Natural killer cell treated with Interleukin-12 subunit alpha and Interleukin-12 subunit beta and Interleukin-15 and Interleukin-18, amount 100 ng/mL, for 72 hours (primary cell): ENCODE measurements at places on chromosomes 7 and 10. TPM values are rescaled to one million over a fixed set of nuclear protein-coding genes. Genes with fewer than 3 reads are reported as not detected.

SLC39A12 gene
- total RNA-seq = not detected

SFRP4 gene
- not detected for total RNA-seq

GPRIN2 gene
- not detected for total RNA-seq

GRCh38 chr7:118041251-118041878 lies 142.6 kb upstream of the LSM8 start:
- H3K36me3 ChIP-seq = no peaks in the 10 kb centered on the region
- H3K27me3 ChIP-seq = no peaks in the 10 kb centered on the region
- no peak overlapping the region for H3K4me3 ChIP-seq
- no peak overlapping the region for H3K27ac ChIP-seq

GRCh38 chr7:106347229-106347833 lies 62.5 kb upstream of the NAMPT start:
- DNase-seq = no peak
- peaks cover 5% of the 10 kb centered on the region for H3K27me3 ChIP-seq
- peaks cover 54% of the 10 kb centered on the region for H3K36me3 ChIP-seq

- H3K4me3 ChIP-seq = peak overlapping the region; percentile 83
- peaks cover 20% of the 10 kb centered on the region for H3K27me3 ChIP-seq
- peaks cover 12% of the 10 kb centered on the region for H3K36me3 ChIP-seq
- H3K27ac ChIP-seq = no peak overlapping the region
- peaks cover 40% of the 10 kb centered on the region for H3K4me1 ChIP-seq
- no peak for DNase-seq
Observed at GRCh38 chr10:101780187-101780817, 2.9 kb downstream of the NPM3 start.

OGDHL gene
- total RNA-seq = not detected

GRCh38 chr7:44622342-44623151 lies 16.1 kb downstream of the OGDH start:
- no peak for DNase-seq
- H3K4me1 ChIP-seq = peaks cover 63% of the 10 kb centered on the region
- H3K27ac ChIP-seq = peak overlapping the region; percentile 80
- no peaks in the 10 kb centered on the region for H3K36me3 ChIP-seq
- peak overlapping the region; percentile 71 for H3K4me3 ChIP-seq

DNA sequence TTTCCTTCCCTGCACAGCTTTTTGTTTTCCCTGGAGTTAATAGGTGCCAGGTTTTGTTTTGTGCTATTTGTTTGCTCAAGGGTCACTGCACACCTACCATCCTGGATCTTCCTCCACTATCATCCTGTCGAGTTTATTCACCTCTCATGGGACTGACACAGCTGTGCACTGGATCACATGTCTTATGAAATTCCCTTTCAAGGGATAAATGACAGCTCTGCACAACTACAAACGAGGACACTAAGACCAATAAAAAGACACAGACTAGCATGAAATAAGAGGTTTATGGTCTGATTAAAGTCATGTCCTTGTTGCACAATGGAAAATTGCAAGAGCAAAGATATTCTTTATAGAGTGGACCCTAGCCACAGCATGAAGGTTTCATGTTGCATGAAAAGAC lies 76.7 kb upstream of the SFMBT2 start:
- H3K4me1 ChIP-seq = peaks cover 66% of the 10 kb centered on the region
- H3K36me3 ChIP-seq = peaks cover 6% of the 10 kb centered on the region
- DNase-seq = no peak

DNA sequence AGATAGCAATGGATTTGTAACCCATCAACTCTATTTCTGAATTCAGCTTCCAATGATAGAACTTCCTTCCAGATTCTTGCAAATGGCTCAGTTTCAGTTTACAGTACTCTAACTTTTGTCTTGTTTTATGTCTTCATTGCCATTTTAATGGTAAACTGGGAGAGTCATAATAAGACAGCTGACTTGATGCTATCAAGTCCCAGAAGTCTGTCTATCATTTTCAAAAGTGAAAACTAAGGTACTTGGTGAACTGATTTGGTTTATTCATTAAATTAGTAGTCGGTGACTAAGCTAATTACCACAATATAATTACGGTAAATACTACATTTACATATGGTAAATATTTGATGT lies 25.0 kb downstream of the RTKN2 start:
- DNase-seq = no peak
- H3K36me3 ChIP-seq = no peaks in the 10 kb centered on the region
- peaks cover 22% of the 10 kb centered on the region for H3K4me1 ChIP-seq
- peak overlapping the region; percentile 95 for H3K27ac ChIP-seq

MACC1 gene
- 5.5 TPM for total RNA-seq

DNA sequence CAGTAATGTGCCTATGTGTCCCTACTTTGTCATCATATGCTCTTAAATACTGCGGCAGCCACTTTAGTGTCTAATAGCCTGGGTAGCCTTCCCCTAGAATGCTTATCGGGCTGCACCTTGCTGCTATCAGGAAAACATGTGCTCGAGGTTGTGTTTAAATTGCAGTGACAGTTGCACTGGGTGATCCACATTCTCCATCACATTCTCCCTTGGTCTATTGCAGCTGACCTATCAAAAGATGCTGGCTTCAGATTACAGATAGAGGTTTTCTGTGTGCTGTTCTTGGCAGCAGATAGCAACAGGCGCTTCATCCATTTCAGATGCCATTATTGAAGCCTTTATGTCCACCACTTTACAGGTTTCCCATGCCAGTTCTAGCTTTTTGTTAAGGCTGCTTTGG lies 130.1 kb upstream of the MDFIC start:
- DNase-seq = no peak
- H3K27ac ChIP-seq = no peak overlapping the region
- H3K4me1 ChIP-seq = peaks cover 4% of the 10 kb centered on the region
- no peak overlapping the region for H3K4me3 ChIP-seq

DNA sequence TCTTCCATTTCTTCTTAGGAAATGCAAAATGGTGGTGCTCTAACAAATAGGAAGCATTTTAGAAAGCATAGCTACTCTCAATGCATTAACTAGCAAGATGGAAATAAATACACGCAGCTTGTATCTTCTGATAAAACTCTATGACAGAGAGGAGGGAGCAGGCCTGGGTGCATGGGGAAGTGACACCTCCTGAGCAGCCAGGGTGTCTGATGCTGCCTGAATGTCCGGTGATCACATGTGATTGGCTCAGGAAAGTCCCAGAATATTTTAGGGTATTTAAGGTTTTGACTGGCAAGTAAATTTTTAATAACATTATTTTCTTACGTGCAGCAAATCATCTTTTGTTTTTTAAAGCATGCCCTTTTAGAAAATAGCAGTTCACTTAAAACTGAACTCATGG lies 261.0 kb upstream of the KLF6 start:
- peaks cover 16% of the 10 kb centered on the region for H3K36me3 ChIP-seq
- H3K27me3 ChIP-seq = no peaks in the 10 kb centered on the region
- H3K27ac ChIP-seq = peak overlapping the region; percentile 26
- H3K4me1 ChIP-seq = peaks cover 8% of the 10 kb centered on the region
- H3K4me3 ChIP-seq = no peak overlapping the region
- no peak for DNase-seq

DNA sequence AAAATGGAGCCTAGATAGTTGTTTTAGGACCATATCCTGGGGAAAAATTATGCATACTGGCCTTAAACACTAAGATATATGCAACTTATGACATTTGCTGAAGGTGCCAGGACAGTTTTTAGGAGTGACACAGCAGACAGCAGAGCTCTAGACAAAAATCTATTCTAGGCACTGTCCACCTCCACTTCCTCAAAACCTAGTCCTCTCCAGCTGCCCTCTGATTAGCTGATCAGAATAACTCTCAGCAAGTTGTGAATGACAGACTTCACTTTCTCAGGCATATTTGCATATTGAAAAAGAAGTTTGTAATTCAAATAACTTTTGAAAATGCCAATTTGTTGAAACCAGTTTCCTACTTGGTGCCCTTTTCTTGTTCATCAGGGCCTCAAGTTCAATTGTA lies 152.3 kb upstream of the STEAP4 start:
- H3K27me3 ChIP-seq = no peaks in the 10 kb centered on the region
- no peak for DNase-seq
- H3K27ac ChIP-seq = no peak overlapping the region
- H3K4me3 ChIP-seq = no peak overlapping the region
- H3K36me3 ChIP-seq = no peaks in the 10 kb centered on the region
- H3K4me1 ChIP-seq = no peaks in the 10 kb centered on the region

DNA sequence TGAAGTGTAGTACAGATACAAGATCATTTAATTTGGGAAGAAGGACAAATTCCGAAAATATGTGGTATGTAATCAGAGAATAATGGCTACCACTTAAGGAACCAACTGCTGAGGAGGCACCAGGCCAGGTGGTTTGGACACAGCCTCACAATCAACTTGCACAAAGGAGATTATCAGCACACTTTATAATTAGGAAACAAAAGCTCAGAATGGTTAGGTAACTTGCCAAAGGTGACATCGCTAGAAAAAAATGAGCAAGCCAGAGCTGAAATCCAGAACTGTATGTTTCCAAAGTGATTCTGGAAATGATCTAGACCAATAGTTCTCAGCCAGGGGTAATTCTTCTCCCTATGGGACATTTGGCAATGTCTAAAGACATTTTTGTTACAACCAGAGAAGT lies 36.6 kb downstream of the ERCC6 start:
- no peaks in the 10 kb centered on the region for H3K27me3 ChIP-seq
- peaks cover 9% of the 10 kb centered on the region for H3K4me1 ChIP-seq
- no peak overlapping the region for H3K27ac ChIP-seq
- H3K4me3 ChIP-seq = no peak overlapping the region
- H3K36me3 ChIP-seq = peaks cover 14% of the 10 kb centered on the region

ASAH2 gene
- total RNA-seq = 6.1 TPM

- no peaks in the 10 kb centered on the region for H3K27me3 ChIP-seq
- H3K4me1 ChIP-seq = peaks cover 13% of the 10 kb centered on the region
- no peak overlapping the region for H3K27ac ChIP-seq
- H3K36me3 ChIP-seq = no peaks in the 10 kb centered on the region
Observed at GRCh38 chr7:7965301-7965700, 3.3 kb upstream of the GLCCI1 start.

DNA sequence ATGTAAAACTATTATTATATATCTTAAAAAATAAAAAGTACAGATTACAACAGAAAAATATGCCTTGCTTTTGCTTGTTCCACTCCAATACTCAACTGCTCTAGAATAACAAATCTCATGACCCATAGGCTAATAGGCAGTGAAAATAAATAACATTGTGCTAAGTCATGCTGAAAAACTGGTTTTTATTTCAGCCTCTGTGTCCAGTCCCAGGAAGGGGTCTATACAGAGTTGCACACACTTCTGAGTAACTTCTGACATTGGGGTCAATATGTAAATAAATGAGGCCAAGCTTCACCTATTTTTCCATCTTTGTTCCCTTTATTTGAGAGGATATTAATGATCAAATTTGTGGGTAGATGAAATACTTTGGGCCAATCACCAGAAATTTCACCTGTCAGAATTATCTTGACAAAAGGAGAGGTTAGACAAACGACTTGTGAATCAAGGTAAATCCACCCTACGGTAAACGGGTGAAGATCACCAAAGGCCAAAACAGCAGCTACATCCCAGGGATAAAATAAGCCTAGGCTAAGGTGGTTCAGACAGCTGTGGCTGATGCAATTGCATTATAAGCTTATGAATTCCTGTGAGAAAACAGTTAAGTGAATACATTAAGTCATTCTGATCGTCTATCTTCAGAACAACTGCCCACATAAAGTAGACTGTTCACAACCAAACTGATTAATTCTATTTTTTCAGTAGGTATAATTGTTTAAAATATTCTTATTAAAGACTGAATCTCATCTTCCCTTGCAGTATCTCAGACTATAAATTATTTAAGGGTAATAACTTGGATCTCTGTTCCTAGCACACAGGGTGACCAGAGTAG lies 87.5 kb downstream of the UBE2H start:
- H3K27ac ChIP-seq = peak overlapping the region; percentile 77
- H3K4me1 ChIP-seq = peaks cover 42% of the 10 kb centered on the region
- no peak overlapping the region for H3K4me3 ChIP-seq

DNA sequence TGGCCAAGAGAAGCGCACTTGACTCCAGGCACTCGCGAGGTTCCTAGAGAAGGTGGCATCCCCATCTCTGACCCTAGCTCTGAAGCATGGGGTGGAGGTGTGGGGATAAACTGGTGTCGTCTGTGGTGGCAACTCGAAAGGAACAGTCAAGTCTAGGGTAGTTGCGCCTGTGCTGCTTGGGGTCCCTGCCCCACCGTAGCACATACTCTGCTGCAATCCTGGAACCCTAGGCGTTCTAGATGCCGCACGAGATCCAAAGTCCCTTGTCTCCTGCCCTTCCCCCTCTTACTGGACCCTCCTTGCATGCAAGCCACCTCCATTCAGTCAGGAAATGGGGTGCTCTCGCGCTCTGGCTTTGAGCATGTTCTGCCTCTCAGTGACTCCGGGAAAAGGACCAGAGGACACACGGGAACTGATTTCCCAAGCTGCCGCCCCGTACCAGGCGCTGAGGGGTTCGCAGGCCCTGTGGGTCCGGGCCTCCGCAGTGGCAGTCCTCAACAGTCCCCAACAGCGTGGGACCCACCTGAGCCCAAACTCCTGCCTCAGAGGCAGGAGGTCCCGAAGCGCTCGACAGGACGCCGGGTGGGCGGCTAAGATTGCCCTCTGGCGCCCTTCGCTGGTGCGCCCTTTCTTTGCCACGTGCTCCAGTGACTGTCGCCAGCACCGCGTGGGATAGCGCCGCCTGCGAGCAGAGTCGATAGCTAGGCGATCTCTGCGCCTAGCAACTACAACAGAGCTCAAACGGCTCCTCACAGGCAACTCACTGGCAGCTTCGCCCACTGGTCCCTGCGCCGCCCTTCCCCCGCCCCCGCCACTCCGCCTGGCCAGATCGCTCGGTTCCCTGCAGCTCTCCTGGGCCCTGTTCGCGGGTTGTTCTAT lies 452.0 kb downstream of the REEP3 start:
- H3K27me3 ChIP-seq = no peaks in the 10 kb centered on the region
- H3K4me3 ChIP-seq = no peak overlapping the region
- no peak overlapping the region for H3K27ac ChIP-seq

GRCh38 chr7:2017914-2018568 lies 214.7 kb downstream of the MAD1L1 start:
- DNase-seq = peak; percentile 51
- H3K4me3 ChIP-seq = no peak overlapping the region
- H3K4me1 ChIP-seq = peaks cover 25% of the 10 kb centered on the region
- no peak overlapping the region for H3K27ac ChIP-seq
- no peaks in the 10 kb centered on the region for H3K36me3 ChIP-seq

DNA sequence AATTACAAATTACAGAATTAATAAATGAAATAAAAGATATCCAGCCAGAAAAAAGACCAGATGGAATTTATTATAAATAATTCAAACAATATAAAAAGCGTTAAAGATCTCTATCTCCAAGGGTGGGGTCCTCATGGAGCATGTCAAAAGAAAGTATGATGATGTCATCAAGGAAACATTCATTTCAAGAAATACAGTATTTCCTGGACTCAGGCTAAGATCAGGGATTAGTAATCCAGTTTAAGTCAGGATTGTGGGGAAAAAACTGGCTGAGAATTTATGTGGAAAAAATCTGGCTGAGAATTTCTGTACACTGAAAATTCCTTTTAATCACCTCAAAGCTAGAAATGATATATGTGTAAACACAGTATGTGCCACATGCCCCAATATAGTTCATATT lies 1075.3 kb downstream of the XPNPEP1 start:
- H3K27ac ChIP-seq = no peak overlapping the region
- no peaks in the 10 kb centered on the region for H3K27me3 ChIP-seq
- H3K36me3 ChIP-seq = no peaks in the 10 kb centered on the region
- H3K4me1 ChIP-seq = no peaks in the 10 kb centered on the region

- H3K27ac ChIP-seq = no peak overlapping the region
- H3K4me1 ChIP-seq = peaks cover 10% of the 10 kb centered on the region
- H3K36me3 ChIP-seq = no peaks in the 10 kb centered on the region
- peak; percentile 73 for DNase-seq
Observed at GRCh38 chr7:1579481-1580421, 9.9 kb upstream of the PSMG3 start.

ABHD11 gene
- 24.2 TPM for total RNA-seq

OR6V1 gene
- total RNA-seq = not detected
